Muscle of back (tissue), 13 donors: ENCODE measurements at places on chromosomes 2 and 18.

GRCh38 chr2:222747526-222748160, 76.2 kb downstream of the MOGAT1 start:
- no peak for DNase-seq

DNA sequence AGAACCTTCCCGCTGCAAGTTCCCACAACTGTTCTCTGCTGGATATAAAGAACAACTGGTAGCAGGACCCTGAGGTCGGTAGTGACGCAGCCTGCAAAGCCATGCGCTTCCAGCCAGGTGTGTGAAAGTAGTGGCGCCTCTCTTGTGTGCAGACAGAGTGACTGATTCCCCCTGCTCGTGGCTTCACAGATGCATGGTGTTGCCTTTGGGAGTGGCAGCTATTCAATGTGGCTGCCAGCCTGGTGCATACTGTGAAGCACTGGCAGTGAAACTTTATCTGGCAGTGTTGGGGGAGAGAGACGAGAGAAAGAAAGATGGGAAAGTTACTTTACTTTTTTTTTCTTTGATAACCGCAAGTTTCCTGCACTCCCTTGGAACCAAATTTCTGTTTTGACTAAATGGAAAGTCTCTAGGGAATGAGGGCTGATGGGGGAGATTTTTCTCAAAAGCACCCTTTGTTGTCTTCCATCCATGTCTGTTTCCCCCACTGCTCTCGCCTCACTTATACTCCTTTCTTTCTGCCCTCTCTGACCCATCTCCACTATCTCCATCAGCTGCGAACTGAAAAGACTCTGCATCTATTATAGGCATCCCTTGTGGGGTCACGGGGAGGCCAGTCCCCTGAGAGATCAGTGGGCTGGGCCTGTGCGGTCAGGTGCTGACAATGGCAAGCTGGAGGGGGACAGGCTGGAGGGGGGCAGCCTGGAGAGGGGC, 90.0 kb upstream of the TNP1 start:
- DNase-seq, result no peak

GRCh38 chr2:68237976-68238580, 14.3 kb downstream of the PPP3R1 start:
- DNase-seq, result no peak

- peak; percentile 25 for DNase-seq
Measured at GRCh38 chr2:169452080-169452479, 27.2 kb upstream of the BBS5 start.

DNA sequence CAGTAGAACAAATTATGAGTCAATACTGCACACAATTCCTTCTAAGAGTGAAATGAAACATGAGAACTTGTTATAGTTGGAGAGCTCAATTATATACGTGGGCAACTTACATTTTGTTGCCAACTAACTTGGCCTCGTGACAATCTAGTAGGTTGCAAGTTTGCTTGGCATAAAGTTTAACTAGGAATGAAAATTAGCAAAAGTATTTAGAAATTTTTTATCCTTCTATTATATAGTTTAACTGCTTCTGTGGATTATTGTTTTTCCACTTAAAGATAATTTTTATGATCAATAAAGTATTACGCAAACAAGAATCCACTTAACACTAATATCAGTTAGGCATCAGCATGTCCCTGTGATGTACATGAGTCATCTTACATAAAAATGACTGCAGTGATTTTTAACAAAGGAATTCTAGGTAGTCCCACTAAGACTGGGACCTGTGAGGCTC, 41.1 kb downstream of the FAM124B start:
- no peak for DNase-seq

- DNase-seq, result no peak
Measured at GRCh38 chr2:233830111-233830802, 24.1 kb downstream of the HJURP start.

DNA sequence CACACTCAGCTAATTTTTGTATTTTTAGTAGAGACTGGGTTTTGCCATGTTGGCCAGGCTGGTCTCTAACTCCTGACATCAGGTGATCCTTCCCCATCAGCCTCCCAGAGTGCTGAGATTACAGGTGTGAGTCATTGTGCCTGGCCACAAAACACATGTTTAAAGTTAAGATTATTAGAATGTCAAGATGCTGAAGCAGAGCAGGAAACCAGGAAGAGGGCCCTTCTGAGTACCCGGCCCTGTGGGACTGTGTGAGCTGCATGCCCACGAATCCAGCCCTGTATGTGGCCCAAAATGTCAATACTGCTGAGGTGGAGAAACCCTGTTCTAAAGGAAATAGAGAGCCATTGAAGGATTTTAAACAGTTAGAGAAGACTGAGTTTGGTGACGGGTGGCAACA, 31.0 kb upstream of the REV1 start:
- no peak for DNase-seq

GRCh38 chr2:47656715-47657600, 126.0 kb upstream of the MSH6 start:
- DNase-seq, result no peak

GRCh38 chr2:71513096-71513495, 59.7 kb downstream of the DYSF start:
- DNase-seq, result no peak

DNA sequence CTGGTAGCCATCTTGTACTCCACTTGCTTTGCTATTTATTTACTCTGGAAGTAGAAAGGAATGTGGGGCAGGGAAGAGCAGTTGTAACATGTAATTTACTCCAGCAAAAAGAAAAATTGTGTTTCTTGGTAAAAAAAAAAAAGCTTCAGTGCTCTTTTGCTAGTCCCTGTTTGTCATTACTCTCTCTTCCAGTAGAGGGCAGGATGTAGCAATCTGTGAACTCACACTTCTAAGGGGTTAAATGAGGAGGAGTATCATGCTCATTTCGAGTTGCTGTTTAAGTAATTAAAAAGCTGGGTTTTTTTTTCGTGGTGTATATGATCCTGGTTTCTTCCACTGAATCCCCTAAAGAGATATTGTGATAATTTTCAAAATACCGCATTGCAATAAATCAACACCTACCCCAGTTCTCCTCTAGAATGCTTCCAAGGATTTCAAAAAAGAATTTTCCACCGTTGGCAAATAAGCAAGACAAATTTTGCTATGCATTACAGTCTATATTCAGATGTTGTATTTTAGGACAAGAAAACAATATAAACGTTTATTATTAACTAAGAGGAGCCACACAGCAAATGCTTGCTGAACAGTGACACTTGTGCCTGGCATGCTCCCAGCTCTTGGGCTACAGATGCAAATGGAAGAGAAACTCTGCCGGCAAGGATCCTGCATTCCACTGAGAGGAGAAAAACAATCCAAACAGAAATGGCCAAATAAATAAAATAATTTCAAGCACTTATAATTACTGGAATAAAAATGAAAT, 261.6 kb downstream of the ASXL3 start:
- DNase-seq, result peak; percentile 67

DNA sequence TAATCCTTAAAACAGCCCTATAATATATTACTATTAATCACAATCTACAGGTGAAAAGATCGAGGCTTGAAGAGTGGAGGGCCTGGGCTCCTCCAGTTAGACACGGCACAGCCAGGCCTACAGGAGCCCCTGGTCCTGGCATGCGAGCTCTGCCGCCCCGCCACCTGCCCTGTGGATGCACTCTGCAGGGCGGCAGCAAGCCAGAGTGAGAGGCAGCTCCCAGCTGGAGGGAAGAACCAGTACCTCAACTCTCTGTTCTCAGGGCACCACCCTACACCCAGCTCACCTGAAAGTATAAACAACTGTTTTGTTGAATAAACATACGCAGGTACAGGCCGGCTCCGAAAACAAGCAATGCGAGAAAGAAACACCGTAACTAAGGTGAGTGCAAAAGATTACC, 34.6 kb downstream of the EIPR1 start:
- no peak for DNase-seq

- DNase-seq, result no peak
Measured at GRCh38 chr18:53603276-53603675, 621.2 kb downstream of the MBD2 start.

GRCh38 chr2:41079011-41079410, 627.1 kb upstream of the SLC8A1 start:
- no peak for DNase-seq

DNA sequence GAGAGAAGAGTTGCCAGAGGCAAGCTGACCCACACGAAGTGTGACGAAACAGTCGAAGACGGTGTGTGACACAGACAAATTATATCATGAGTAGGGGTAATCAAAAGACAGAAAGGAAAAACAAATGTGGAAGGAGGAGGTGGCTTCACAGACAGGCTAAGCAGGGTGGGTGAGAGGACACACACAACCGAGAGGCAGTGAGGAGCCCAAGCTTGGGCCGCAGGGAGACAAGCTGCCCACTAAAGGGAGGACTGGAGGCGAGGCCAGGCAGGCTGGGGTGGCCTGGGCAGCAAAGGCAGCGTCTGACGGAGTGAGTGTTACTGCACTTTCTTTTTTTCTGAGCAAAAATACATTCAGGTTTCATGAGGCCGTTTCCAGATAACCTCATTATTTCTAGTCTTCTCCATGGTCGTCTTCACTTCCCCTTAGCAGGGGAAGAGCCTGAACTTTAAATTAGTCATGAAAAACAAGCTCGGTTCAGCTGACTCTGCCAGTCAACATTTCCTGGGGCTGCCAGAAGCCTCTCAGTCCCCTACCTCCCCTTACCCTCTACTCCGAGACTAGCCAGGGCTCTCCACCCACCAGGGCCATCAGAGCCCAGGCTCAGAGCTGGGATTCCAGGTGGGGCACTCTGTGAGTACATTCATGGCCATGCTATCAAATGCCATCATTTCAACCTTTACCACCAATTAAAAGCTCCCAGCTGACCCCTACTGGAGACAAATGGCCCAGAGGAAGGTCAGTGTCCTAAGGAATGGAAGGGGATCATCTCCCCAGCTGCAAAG, 13.8 kb upstream of the ZFP36L2 start:
- DNase-seq, result peak; percentile 50

DNA sequence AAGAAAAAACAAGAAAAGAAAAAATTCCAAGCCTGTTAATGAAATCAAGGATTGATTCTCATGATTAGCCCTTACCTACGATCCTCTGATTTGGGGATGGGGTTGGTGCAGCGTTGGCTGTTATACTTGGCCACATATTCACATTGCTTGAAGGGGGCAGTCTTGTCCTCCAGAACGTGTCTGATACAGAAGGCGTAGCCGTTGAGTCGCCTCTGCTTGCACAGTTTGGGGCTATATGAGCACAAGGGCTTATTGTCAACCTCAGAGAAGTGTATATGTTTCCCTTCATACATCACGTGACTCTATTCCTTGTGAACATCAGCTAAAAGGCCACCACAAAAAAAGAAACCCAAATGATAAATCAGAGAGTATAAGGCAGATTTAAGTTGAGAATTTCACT, 23.2 kb downstream of the INO80D start:
- no peak for DNase-seq
